ENCODE measurements at places on chromosomes 2 and 18.
A peak's percentile ranks its signal among the peaks of the same experiment; 100 is the strongest.

DNA sequence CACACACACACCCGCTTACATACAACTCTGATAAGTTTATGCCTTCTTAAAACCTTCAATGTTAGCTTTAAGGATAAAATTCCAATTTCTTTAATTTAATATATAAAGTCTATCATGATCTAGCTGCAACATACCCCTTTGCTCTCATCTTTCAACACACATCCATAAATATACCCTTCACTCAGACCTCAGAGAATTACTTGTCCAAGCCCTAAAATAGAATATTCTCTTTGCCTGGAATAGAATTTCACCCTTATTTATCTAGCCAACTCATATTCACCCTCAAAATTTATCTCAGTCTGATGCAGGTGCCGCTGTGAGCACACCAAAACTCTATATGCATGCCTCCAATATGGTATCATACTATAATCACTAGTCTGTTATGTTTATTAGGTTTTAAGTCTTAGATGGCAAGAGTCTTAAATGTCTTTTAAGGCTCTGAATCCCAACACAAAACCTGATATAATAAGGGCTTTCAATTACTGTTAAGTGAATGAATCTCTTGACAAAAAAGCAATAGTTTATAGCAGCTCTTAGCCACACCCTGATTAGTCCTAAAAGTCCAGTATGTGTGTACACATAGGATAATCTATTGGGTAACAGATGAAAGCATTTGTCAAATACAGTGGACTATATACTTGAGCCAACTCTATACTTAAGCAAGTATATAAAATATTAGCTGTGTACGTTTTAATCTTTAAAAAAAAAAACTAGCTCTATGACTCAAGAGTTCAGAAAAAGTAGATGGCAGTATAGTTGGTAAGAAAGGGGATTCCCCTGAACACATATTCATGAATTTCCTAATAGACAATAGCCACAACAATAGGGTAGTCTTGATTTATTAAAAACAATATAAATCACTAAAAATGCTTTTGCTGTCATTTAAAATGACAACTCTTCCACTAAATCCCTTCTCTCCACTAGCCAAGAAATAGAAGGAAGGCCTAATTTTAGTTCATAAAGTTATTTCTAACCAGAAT, 144.5 kb downstream of the EXOC6B start:
- peaks cover 6% of the 10 kb centered on the region for H3K4me1 ChIP-seq
- H3K27me3 ChIP-seq: no peaks in the 10 kb centered on the region
- no peaks in the 10 kb centered on the region for H3K36me3 ChIP-seq
- H3K4me3 ChIP-seq: no peak overlapping the region
- DNase-seq: peak; percentile 75
- H3K27ac ChIP-seq: no peak overlapping the region

- no peaks in the 10 kb centered on the region for H3K4me1 ChIP-seq
- no peaks in the 10 kb centered on the region for H3K36me3 ChIP-seq
- H3K27ac ChIP-seq: no peak overlapping the region
Measured at GRCh38 chr2:121288454-121289231, 3.6 kb upstream of the TFCP2L1 start.

- no peaks in the 10 kb centered on the region for H3K27me3 ChIP-seq
- no peak overlapping the region for H3K4me3 ChIP-seq
- H3K36me3 ChIP-seq: no peaks in the 10 kb centered on the region
Measured at GRCh38 chr2:222864296-222864695, 3.5 kb downstream of the ACSL3 start.

DNA sequence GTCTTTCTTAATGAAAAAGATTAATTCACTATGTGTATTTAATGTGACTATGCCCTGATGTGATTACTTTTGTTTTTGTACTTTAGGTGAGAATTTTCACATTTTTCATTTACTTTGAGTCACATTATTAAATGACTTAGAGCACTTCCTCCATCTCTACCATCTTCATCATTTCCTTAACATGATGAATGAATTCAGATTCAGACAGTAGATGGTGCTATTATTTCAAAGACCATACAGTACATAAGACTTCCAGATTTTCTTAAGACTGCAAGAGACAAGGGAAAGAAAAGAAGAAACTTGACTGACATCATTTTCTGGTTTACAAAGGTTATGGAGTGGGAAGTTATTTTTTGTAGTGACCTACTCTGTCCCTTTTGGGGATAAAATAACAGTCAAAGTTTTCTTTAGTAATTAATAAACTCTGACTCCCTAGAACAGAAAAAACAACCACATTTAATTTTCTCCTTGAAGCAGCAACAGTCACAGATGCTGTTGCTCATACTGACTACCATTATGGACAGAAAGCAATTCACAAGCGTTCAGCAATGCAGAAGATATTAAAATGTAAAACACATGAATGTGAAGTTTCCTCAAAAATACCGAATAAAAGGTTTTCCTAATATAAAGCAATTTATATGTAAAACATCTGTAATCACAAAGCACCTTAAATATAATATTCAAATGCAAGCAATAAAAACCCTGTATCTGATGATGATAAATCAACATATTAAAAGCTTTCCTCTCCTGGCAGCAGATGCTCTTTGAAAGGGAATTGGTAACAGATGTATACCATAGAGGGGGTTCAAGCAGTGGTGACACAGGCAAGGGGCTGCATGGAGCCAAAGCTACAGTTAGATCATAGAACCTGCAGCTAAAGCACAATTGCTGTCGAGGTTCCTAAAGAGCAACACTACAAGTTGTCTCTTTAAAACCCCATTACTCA, 1010.9 kb upstream of the NXPH2 start:
- no peaks in the 10 kb centered on the region for H3K36me3 ChIP-seq
- no peaks in the 10 kb centered on the region for H3K4me1 ChIP-seq
- no peaks in the 10 kb centered on the region for H3K27me3 ChIP-seq
- no peak overlapping the region for H3K4me3 ChIP-seq
- peak; percentile 17 for DNase-seq

GRCh38 chr2:239574434-239575156, 173.8 kb upstream of the HDAC4 start:
- no peak overlapping the region for H3K4me3 ChIP-seq
- no peaks in the 10 kb centered on the region for H3K4me1 ChIP-seq
- no peaks in the 10 kb centered on the region for H3K27me3 ChIP-seq
- H3K36me3 ChIP-seq: no peaks in the 10 kb centered on the region
- no peak overlapping the region for H3K27ac ChIP-seq
- peak; percentile 26 for DNase-seq

DNA sequence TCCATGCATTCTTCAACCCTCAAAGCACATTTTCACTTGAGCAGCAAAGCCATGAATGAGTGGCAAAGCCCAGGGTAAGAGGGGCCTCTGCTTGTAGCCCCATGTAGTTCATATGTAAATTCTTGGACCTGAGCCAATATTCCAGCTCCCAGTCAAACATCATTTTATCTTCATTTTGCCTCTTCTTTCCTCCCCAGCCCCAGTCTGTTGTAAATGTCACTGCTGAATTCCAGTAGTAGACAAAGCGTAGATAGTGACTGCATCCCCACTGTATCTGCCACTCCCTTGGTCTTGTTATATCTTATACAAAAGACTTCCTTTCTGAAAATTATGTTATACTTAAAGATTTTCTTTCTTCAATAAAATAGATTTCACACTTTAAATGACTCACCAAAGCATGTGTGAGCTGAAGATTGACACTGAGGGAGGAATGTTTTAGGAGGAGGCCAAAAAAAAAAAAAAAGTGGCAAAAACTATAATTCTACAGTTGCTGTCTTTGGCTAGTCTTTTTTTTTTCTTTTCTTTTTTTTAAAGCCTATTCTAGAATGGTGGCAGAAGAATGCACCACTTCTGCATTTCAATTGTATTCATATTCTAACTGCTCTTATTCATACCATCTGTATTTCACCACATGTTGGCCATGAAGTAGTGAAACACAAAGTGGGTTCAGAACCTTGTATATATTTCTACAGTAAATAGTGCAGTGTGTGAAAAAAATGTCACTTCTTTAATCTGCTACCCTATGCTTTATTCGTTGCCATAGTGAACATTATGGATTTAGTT, 306.1 kb downstream of the CPS1 start:
- no peak for DNase-seq
- no peaks in the 10 kb centered on the region for H3K36me3 ChIP-seq
- H3K27ac ChIP-seq: no peak overlapping the region
- H3K4me1 ChIP-seq: no peaks in the 10 kb centered on the region
- H3K27me3 ChIP-seq: no peaks in the 10 kb centered on the region

DNA sequence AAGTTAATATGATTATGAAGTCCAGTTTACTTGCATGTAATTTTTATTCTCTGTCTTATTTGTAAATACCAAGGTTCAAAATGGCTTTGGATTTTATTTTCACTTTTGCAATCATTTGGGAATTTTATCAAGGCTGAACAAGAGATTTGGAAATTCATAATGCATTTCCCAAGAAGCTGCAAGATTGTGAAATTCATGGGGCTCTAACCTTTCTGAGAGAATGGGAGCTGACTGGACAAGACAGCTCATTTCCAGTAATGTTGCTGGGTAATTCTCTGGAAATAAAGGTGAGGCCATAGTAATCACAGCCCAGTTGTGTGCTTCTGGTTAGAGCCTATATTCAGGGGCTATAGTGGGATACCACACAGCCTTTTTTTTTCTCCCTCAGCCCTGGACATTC, 21.5 kb upstream of the NABP1 start:
- H3K4me1 ChIP-seq: no peaks in the 10 kb centered on the region
- DNase-seq: peak; percentile 66
- no peak overlapping the region for H3K27ac ChIP-seq
- no peaks in the 10 kb centered on the region for H3K27me3 ChIP-seq
- no peak overlapping the region for H3K4me3 ChIP-seq

- H3K4me1 ChIP-seq: no peaks in the 10 kb centered on the region
- no peak overlapping the region for H3K4me3 ChIP-seq
- H3K27me3 ChIP-seq: no peaks in the 10 kb centered on the region
- no peak overlapping the region for H3K27ac ChIP-seq
- H3K36me3 ChIP-seq: no peaks in the 10 kb centered on the region
- no peak for DNase-seq
Measured at GRCh38 chr2:138026111-138027020, 62.1 kb downstream of the HNMT start.

GRCh38 chr2:233116946-233117345, 56.8 kb downstream of the INPP5D start:
- no peaks in the 10 kb centered on the region for H3K27me3 ChIP-seq
- no peak overlapping the region for H3K27ac ChIP-seq
- no peaks in the 10 kb centered on the region for H3K36me3 ChIP-seq
- H3K4me3 ChIP-seq: no peak overlapping the region
- H3K4me1 ChIP-seq: no peaks in the 10 kb centered on the region

GRCh38 chr2:145096582-145096981, 576.7 kb upstream of the ZEB2 start:
- no peak overlapping the region for H3K4me3 ChIP-seq
- H3K36me3 ChIP-seq: no peaks in the 10 kb centered on the region
- no peaks in the 10 kb centered on the region for H3K27me3 ChIP-seq
- DNase-seq: no peak
- no peaks in the 10 kb centered on the region for H3K4me1 ChIP-seq

DNA sequence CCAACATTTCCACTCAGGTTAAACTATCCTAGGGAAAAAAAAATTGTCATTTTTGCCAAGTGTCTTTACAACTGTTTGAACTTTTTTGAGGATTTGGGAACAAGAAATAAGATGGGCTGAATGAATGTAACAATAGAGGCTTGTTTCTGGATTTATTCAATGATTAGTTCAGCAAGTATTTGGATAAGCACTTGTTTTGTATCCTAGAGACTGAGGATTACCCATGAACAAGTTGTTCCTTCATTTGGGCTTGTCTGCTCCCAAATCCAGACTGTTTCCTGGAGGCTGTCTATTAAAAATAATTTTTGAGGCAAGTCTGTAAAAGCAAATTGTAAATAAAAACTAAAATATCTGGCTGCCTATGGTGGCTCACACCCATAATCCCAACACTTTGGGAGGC, 62.0 kb upstream of the CSRNP3 start:
- no peaks in the 10 kb centered on the region for H3K36me3 ChIP-seq
- H3K27ac ChIP-seq: no peak overlapping the region
- H3K4me1 ChIP-seq: no peaks in the 10 kb centered on the region
- H3K4me3 ChIP-seq: no peak overlapping the region

- peaks cover 13% of the 10 kb centered on the region for H3K4me1 ChIP-seq
- no peak overlapping the region for H3K27ac ChIP-seq
- H3K36me3 ChIP-seq: no peaks in the 10 kb centered on the region
- no peaks in the 10 kb centered on the region for H3K27me3 ChIP-seq
- no peak overlapping the region for H3K4me3 ChIP-seq
- no peak for DNase-seq
Measured at GRCh38 chr2:68834737-68835376, 36.3 kb downstream of the BMP10 start.

DNA sequence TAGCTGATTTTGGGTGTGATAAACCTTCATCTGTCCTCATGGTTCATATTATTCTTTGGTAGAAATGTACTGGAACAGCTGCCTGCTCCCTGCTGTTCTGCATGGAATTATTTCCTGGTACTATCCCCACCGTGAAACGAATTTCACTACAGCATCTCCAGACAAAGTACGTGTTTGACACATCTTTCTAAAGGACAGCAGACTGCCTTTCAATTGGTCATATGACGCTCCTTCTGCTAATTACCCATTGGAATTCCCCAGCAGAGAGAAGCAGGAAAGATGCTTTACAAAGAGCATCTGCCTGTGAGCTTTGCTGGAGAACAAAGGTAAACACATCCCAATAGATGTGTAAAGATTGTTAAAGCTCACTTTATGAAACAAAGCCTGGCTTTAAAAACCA, 4.4 kb upstream of the RFX8 start:
- no peaks in the 10 kb centered on the region for H3K27me3 ChIP-seq
- H3K27ac ChIP-seq: no peak overlapping the region
- DNase-seq: no peak
- H3K4me1 ChIP-seq: no peaks in the 10 kb centered on the region
- no peak overlapping the region for H3K4me3 ChIP-seq
- no peaks in the 10 kb centered on the region for H3K36me3 ChIP-seq

DNA sequence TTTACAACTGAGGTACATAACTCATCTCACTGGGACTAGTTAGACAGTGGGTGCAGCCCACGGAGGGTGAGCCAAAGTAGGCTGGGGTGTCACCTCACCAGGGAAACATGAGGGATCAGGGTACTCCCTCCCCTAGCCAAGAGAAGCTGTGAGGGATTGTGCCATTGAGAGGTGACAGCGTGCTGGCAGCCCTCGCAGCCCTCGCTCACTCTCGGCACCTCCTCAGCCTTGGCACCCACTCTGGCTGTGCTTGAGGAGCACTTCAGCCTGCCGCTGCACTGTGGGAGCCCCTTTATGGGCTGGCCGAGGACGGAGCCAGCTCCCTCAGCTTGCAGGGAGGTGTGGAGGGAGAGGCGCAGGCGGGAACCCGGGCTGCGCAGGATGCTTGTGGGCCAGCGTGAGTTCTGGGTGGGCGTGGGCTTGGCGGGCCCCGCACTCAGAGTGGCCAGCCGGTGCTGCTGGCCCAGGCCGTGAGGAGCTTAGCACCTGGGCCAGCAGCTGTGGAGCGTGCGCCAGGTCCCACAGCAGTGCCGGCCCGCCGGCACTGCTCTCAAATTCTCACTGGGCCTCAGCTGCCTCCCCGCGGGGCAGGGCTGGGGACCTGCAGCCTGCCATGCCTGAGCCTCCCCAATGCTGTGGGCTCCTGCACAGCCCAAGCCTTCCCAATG, 44.5 kb upstream of the FAM110C start:
- no peak overlapping the region for H3K27ac ChIP-seq
- no peak overlapping the region for H3K4me3 ChIP-seq
- no peaks in the 10 kb centered on the region for H3K4me1 ChIP-seq
- H3K27me3 ChIP-seq: no peaks in the 10 kb centered on the region

All from small intestine (tissue), 16 donors.